Vein endothelial cell (primary cell): ENCODE measurements at places on chromosomes 5 and 9. TPM values are rescaled to one million over a fixed set of nuclear protein-coding genes. Genes with fewer than 3 reads are reported as not detected.

TLX3 gene
- not detected in 2 replicates for total RNA-seq

IPPK gene
- total RNA-seq, result 15.0 and 20.1 TPM in 2 replicates

EXD3 gene
- 18.1 and 29.1 TPM in 2 replicates for total RNA-seq

ABCA2 gene
- total RNA-seq, result 12.4 and 18.6 TPM in 2 replicates

ZFR gene
- 74.5 and 76.3 TPM in 2 replicates for total RNA-seq

SPATA31D3 gene
- not detected in 2 replicates for total RNA-seq

SLC45A2 gene
- total RNA-seq, result 0.10 TPM in 1 of 2 replicates, not detected in the other

PCDHA4 gene
- 0.10 and 0.33 TPM in 2 replicates for total RNA-seq

CBY3 gene
- total RNA-seq, result not detected in 2 replicates

TAF11L10 gene
- not detected in 2 replicates for total RNA-seq

OR1L6 gene
- total RNA-seq, result not detected in 2 replicates

TMOD1 gene
- 1.1 and 2.0 TPM in 2 replicates for total RNA-seq
